ENCODE measurements at places on chromosomes 6 and 20. TPM values are rescaled to one million over a fixed set of nuclear protein-coding genes. Genes with fewer than 3 reads are reported as not detected.

Gene SEMG2
- not detected for total RNA-seq

Gene KHDC1L
- not detected for total RNA-seq

Gene ATP6V1G2
- total RNA-seq, result 2.0 TPM

Gene AURKA
- 8.4 TPM for total RNA-seq

Gene CST8
- not detected for total RNA-seq

Gene ZNF184
- 2.9 TPM for total RNA-seq

Gene PAX1
- total RNA-seq, result not detected

Gene CYP21A2
- not detected for total RNA-seq

Gene HEBP2
- total RNA-seq, result 88.4 TPM

Gene GPLD1
- 1.3 TPM for total RNA-seq

Gene E2F1
- 1.1 TPM for total RNA-seq

Gene TDP2
- 30.9 TPM for total RNA-seq

Gene BEND6
- total RNA-seq, result 0.07 TPM

Gene PXDC1
- 11.3 TPM for total RNA-seq

Gene GJA10
- total RNA-seq, result not detected

Gene OSTM1
- 52.0 TPM for total RNA-seq

Gene SLC4A11
- total RNA-seq, result 0.42 TPM

Gene SNPH
- 12.2 TPM for total RNA-seq

Gene COL12A1
- total RNA-seq, result 27.0 TPM

Gene CCN2
- 60.5 TPM for total RNA-seq

Gene FOXA2
- not detected for total RNA-seq

Gene KIZ
- total RNA-seq, result 22.5 TPM

Gene SULF2
- 31.9 TPM for total RNA-seq

Gene PDYN
- total RNA-seq, result not detected

Gene HLA-E
- 482 TPM for total RNA-seq

Gene CTAGE9
- total RNA-seq, result not detected

Gene ID4
- total RNA-seq, result 2.9 TPM

Gene C6orf141
- total RNA-seq, result not detected

Gene C6orf15
- not detected for total RNA-seq

Gene SNAP25
- 0.53 TPM for total RNA-seq

Gene CFB
- 3.0 TPM for total RNA-seq

Data from heart right ventricle (tissue), 16 donors.